ENCODE measurements at places on chromosomes 6 and 20.

GRCh38 chr20:59138114-59138748, 25.4 kb upstream of the ZNF831 start:
- DNase-seq = no peak

GRCh38 chr6:106167096-106167814, 81.1 kb downstream of the PRDM1 start:
- no peak for DNase-seq

DNA sequence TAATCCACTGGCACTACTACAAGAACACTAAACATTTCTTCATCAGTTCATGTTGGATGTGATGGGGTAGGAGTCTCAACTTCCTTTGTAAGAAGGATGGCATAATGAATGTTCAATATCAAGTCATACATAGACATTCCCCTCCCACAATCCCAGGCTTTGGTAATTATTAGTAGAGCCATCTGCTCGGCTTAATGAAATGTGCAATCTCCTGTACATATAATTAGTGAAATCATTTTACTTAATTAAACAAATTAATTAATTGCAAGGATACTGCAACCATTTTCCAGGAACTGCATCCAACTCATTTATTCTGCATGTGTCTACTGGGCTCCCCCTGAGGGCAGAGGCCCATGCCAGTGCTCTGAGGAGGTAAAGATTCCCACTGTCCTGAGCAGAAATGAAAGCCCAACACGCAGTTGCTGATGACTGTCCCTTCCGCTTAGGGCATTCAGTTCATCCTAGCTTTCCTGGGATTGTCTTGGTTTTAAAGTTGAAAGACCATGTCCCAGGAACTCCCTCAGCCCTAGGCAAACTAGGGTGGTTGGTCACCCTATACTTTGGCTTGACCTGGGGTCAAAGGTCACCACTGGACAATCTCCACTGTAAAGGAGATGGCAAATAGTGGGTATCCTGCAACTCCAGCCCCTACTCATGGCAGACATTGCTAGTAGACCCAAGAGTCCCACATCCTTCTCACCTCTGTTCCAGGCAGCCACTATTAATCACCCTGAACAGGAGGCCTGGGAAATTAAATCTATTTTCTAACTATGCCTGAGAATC, 109.8 kb downstream of the TRERF1 start:
- no peak for DNase-seq

- DNase-seq = no peak
These were observed 3.5 kb downstream of the TUBB1 start for GRCh38 chr20:59022754-59023153.

GRCh38 chr6:109165392-109165974, 70.2 kb downstream of the CEP57L1 start:
- DNase-seq = peak; percentile 28

- DNase-seq = no peak
These were observed 157.2 kb downstream of the PTPRT start for GRCh38 chr20:43032459-43032858.

GRCh38 chr6:45757443-45758130, 258.1 kb downstream of the CLIC5 start:
- DNase-seq = peak; percentile 41

GRCh38 chr6:80527552-80528052, 421.1 kb downstream of the BCKDHB start:
- DNase-seq = no peak

DNA sequence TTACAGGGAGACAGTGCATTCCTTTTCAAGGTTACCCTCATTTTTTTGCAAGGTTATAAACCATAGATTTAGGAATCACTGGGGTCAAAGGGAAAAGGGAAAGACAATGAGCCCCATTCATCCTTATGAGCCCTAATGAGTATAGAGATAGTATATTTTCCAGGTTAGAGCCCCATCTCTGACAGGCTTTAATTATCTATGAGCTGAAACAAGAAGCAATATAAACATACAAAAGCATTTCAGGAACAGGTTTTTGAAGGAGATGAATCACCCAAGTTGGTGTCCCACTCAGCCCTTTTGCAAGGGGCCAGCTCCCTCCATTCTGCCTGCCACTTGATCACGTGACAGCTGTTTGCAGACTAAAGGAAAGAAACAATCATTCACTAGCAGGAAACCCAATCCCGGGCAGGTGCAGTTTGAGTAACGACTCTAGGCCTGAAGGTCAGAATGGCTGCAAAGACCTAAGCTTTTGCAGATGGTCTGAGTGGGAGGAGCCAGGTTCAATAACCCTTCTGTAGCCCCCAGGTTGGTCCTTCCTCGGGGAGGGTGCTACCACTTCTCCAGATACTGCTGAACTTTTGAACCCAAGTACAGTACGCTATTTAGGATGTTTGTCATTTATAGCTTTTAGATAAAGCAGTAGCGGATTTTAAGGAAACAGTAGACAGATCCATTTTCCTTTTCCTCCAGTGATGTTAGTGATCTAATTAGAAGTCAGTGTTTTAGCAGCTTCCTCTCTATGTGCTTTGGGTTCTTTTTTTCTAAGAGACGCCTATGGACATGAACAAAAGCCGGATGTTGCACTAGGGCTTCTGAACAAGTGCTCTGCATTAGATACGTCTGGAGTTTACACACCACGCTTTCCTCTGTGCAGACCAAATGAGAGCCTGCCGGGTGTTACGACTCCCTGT, 253.2 kb downstream of the SOX4 start:
- DNase-seq = no peak
